ENCODE measurements at places on chromosomes 5 and 9.

- no peak for DNase-seq
Measured at GRCh38 chr5:61538722-61539501, 206.9 kb downstream of the ZSWIM6 start.

- DNase-seq, result no peak
Measured at GRCh38 chr5:61603211-61603908, 271.3 kb downstream of the ZSWIM6 start.

GRCh38 chr9:108239696-108240321 lies 616.0 kb downstream of the ACTL7B start:
- DNase-seq, result no peak

- no peak for DNase-seq
Measured at GRCh38 chr5:71922584-71923106, 184.6 kb upstream of the MAP1B start.

GRCh38 chr9:25964239-25964638 lies 286.0 kb upstream of the TUSC1 start:
- DNase-seq, result no peak

DNA sequence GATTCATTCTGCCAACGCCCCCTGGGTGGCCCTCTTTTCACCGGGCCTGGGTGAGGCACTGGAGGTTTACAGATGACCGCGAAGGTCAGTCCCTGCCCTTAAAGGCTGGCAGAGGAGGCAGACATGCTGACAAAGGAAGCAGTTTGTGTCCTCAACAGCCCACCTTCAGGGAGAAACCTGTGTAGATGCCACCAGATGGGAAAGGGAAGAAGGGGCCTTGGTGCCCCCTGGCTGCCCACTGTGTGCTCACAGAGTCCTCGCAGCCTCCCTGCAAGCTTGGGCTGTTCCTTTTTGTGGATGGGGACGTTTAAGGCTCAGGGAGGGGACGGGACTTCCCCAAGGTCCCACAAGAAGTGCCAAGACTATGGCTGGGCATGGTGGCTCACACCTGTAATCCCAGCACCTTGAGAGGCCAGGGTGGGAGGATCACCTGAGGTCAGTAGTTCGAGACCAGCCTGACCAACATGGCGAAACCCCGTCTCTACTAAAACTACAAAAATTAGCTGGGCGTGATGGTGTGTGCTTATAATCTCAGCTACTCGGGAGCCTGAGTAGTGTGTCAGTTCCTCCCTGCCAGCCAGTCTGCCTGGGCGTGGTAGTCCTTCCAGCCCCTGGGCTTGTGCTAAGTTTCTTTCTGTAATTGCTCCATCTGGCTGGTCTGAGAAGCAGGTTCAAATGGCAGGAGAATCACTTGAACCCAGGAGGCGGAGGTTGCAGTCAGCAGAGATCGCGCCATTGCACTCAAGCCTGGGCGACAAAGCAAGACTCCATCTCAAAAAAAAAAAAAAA lies 36.2 kb downstream of the NEK6 start:
- DNase-seq, result no peak

DNA sequence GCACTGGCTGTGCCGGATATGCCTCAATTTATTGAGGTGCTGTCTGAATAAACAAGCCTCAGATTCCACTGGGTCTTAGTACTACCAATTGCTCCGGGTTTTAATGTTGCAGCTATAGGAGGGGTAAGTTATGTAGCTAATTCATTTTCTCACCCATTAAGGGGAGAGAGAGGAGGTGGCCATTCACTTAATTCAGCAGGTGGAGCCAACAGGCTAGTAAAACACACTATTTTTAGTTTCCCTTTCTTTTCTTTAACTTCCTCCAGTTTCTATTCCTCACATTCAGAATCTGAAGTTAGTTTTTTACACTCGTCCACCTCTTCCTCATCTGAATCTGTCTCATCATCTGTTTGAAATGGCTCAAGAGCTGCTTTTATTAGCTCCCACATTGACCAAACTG lies 105.6 kb upstream of the CDH10 start:
- no peak for DNase-seq

DNA sequence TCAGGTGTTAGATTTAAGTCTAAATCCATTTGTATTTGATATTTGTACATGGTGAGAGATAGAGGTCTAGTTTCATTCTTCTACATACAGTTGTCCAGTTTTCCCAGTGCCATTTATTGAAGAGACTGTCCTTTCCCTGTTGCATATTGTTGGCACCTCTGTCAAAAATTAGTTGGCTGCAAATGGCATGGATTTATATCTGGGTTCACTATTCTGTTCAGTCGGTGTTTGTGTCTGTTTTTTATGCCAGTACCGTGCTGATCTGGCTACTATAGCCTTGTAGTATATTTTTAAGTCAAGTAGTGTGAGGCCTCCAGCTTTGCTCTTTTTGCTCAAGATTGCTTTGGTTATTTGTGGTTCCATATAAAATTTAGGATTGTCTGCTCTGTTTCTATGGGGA lies 176.2 kb upstream of the DMRT1 start:
- no peak for DNase-seq

DNA sequence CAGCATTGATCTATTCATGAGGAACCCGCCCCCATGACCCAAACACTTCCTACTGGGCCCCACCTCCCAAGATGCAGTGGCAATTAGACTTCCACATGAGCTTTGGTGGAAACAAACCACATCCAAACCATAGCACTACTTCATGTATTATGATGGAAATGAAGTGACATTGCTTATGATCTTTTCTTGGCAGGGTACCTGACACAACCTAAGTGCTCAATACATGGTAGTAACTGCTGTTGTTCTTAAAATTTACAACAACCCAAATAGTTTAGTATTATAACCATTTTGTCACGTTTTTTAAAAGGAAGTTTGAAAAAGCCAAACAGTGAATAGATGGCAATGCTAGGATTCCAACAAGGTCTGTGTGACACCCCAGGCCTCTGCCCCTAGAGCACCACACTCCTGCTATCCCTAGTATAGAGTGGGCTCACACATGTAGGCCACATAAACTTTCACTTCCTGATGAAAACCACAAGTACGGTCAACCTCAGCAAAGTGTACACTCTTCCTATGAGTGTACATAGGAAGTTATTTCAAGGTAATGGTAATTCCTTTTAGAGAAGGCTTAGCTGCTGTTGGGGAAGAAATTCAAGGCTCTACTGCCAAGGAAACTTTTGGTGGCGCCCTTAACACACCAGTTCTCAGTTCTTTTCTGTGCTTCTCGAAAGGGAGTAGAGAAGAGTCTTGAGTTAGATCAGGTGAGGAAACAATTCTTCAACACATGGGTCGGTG lies 97.6 kb downstream of the ARSB start:
- no peak for DNase-seq

DNA sequence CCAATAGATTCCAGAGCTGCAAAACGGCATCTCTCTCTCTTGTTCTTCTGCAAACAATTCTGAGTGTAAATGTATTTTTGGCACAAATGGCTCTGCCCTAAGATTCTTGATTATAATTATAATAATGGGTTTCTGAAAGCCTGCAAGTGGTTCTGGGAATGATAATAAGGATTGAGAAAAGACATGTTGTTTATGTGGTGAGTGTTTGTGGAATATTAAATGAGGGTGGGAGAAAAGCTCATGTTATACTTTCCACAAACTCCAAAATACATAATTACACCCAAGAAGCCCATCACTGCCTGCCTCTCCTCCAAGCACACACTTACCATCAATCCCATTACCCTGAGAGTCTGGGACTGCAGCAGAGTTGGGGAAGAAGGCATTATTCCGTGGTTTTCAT lies 460.0 kb upstream of the BRINP1 start:
- DNase-seq, result no peak

DNA sequence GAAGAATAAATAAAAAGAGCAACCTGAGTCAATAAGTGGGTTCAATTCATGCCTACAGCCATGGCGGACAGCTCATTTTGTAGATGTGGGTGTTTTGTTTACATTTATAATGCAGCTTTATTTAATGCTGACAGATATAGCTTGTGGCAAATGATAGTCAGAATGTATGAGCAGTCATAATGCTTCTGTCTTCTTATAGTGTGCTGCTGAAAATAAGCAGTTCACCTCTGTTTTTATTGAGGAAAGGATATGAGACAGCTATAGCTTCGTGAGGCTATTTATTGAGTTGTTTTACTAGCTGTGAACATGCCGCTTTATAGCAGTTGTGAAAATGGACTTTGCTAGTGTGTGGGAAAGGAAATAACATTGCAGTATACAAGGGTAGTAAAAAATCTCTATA lies 147.4 kb downstream of the PBX3 start:
- DNase-seq, result no peak

DNA sequence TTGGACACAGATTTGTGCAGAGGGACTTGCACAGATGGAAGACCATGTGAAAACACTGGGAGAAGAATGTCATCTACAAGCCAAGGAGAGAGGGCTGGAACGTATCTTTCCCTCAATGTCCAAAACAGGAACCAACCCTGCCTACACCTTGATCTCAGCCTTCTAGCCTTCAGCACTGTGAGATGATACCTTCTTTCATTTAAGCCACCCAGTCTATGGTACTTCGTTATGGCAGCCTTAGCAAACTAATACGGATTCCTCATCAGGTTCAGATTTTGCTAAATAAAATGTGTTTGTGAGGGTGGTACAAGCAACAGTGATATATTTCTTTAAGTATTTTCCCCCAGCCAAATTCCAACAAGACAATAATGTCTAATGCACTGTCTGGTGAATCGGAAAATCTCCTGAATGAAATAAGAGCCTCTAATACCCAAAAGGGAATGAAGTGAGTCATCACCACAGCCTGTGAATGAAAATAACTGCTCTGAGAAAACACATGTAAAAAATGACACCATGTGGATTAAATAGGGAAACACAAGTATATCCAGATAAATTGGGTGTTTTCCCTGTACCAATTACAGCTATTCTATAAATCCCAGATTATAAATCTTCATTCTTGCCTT lies 182.8 kb upstream of the TARS1 start:
- DNase-seq, result no peak
